Large intestine (tissue), 12 donors: ENCODE measurements at places on chromosomes 2 and 18.
A peak's percentile ranks its signal among the peaks of the same experiment; 100 is the strongest.

DNA sequence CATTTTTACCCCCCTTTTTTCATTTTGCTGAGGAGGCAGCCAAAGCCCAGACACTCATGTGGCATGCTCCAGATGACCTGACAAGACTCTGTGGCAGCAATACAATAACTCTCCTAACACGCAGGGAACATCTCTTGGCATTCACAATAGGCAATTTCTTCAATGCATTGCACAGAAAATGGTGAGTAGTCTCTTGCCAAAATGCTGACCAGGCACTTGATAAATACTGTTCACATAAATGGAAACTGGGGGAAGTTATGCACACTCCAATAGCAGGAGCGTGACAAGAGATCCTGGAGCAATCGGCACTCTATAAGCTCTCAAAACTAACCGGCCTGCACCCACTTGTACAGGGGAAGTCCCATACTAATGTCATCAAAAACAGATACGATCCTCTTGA, 66.3 kb downstream of the NBAS start:
- DNase-seq: no peak

DNA sequence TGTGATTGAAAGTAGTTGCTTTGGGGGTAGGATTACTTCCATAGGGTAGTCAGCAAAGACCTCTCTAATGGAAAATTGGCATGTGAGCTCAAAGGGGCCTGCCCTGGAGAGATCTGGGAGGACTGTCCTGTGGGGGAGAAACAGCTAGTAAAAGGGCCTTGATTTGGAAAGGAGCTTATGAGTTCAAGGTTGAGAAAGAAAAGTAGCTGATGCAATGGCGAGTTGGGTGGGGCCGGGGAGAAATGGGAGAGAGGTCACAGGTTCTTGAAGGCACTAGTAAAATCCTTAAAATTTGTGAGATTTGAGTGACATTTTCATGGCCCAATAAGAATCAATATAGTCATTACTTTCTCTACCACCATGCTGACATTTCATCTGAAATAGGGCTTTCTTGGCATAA, 82.0 kb upstream of the CCDC195 start:
- DNase-seq: no peak

GRCh38 chr2:173001664-173002604, 73.7 kb upstream of the MAP3K20 start:
- DNase-seq: no peak

GRCh38 chr18:26435415-26436095, 112.8 kb downstream of the KCTD1 start:
- DNase-seq: no peak

GRCh38 chr2:38668779-38669479, 3.0 kb downstream of the GALM start:
- DNase-seq: no peak

- DNase-seq: peak; percentile 12
Observed at GRCh38 chr18:69948919-69949537, 1.4 kb upstream of the CD226 start.

DNA sequence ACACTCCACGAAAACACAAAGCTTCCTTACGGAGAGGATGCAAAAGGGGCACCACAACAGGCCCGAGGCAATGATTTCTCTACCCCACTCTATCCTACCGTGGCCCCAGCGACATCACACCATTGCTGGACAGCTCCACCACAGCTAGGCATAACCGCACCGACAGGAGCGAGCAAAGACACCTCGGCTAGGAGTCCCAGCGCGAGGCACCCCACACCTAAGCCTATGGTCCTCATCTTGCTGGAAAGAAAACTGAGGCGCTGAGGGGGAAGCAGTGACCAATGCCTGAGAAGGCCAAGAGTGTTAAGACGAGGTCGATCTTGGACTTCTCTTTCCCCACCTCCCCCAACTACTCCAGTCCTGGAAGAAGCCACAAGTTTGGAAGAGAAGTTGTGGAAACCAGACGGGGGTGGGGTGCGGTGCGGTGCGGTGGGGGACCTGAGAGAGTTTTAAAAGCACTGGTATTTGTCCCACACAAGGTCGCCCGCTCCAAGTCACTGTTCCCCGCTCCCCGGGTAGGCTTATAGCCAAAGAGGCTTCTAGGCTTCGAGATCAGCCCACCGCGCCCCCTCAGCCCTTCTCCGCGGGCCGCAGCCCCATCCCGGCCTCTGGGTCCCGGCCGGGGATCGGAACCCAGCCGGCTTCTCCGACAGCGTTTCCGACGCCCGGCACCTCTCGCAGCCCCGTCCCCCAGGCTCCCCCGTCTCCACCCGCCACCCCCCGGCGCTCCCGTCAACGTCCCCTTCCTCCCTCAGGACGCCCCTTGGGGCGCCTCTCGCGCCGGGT, 766 bp downstream of the PDE6D start:
- DNase-seq: no peak

- no peak for DNase-seq
Observed at GRCh38 chr2:44751754-44752479, 189.6 kb upstream of the SIX3 start.

GRCh38 chr2:238242731-238243495, 3.1 kb upstream of the HES6 start:
- DNase-seq: peak; percentile 88

GRCh38 chr18:21134895-21135294, 23.3 kb upstream of the ROCK1 start:
- DNase-seq: no peak
